ENCODE measurements at places on chromosomes 7 and 10.

- no peak for DNase-seq
These were observed 59.0 kb upstream of the EN2 start for GRCh38 chr7:155398944-155399343.

- DNase-seq: no peak
These were observed 38.4 kb downstream of the ALDH18A1 start for GRCh38 chr10:95618101-95618500.

GRCh38 chr10:31353574-31353973 is 34.6 kb downstream of the ZEB1 start:
- DNase-seq: no peak

GRCh38 chr10:7855205-7855604 is 36.9 kb downstream of the TAF3 start:
- DNase-seq: no peak

GRCh38 chr7:77570330-77571011 is 33.4 kb downstream of the PTPN12 start:
- DNase-seq: no peak

DNA sequence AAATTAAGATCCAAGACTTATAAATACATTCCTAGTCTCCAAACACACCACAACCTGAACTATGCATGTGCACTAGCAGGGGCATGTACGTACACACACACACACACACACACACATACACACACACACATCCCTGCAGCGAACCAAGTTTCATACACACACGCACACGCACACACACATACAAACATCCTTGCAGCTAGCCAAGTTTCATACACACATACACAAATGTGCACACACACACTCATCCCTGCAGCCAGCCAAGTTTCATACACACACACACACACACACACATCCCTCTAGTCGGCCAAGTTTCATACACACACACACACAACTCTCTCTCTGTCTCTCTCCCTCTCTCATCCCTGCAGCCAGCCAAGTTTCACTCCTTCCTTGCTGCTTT is 82.7 kb upstream of the WIPF3 start:
- no peak for DNase-seq

- no peak for DNase-seq
These were observed 154.5 kb downstream of the RNF133 start for GRCh38 chr7:122544463-122544862.

GRCh38 chr10:34360984-34361383 is 454.1 kb downstream of the PARD3 start:
- no peak for DNase-seq

DNA sequence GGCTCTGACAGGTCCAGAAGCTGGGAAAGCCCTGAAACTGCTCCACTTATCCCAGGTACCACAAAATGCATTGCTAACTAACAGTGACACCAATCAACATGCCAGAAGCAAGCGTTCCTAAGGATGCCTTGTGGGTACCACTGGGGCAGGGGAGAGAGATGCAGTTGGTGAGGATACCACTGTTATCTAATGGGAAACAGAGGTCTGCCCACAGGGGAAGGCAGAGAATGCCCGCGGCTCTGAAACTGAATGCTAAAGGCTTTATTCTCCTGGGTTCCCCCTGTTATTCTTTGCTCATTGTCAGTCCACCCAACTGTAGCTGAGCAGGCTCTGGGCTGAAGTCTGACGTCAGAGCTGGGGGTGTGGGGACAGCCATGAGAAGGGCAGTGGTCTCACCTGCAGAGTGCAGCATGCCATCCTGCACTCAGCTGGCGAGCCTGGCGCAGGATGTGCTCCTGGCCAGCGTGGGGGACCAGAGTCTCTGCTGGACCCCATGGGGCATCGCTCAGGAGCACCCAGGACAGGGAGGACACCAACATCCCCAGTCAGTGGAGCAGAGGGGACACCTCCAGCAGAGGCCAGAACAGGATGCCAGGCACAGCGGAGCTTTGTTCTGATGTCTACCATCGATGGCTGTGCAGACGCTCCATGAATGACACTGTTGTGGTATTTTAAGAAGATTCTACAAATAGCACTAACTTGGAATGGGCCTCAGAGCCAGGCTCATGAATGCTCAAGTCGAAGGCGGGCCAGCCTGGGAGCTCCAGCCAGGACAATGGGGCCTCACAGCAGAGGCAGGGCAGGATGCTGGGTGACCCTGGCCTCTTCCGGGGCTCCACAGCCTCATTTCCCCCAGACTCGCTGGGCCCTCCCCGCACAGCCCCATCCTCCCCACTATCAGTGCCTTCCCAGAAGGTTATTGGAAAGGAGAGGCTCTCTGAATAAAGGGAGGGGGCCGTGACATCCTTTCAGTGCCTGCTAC is 95.8 kb downstream of the ARHGAP22 start:
- no peak for DNase-seq

DNA sequence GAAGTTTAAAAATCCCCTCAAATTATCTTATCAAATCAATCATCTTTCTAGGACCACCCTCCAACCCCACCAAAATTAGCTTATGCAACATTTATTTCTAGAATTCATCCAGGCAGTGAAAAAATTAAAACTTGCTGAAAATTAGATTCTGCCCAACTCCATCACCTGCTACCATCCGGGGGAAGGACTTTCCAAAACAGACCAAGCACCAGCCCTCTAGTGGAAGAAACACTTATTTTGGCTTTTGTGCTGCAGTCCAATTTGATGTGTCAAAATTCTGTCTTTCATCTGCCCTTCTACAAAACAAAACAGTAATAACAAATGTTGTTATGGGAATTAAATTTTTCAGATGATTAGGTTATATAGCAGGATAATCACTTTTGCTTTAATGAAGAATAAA is 35.1 kb downstream of the GCC1 start:
- no peak for DNase-seq

- DNase-seq: no peak
These were observed 24.3 kb downstream of the LEP start for GRCh38 chr7:128265156-128265905.

DNA sequence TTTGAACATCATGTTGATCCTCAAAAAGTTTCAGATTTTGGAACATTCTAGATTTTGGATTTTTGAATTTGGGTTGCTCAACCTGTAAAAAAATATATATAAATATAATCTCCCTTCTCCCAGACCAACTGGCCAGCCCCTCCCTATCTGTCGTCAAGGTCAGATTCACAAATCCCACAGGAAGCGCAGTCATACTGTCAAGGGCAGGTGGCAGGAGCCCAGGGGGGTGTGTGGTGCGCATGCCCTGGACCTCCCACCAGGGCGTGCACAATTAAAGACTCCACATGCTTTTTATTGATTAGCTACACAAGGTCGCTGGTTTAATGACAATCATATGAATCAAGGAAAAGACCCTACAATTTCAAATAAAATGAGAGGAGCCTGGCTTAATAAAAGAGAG is 77.0 kb upstream of the EEPD1 start:
- DNase-seq: no peak

DNA sequence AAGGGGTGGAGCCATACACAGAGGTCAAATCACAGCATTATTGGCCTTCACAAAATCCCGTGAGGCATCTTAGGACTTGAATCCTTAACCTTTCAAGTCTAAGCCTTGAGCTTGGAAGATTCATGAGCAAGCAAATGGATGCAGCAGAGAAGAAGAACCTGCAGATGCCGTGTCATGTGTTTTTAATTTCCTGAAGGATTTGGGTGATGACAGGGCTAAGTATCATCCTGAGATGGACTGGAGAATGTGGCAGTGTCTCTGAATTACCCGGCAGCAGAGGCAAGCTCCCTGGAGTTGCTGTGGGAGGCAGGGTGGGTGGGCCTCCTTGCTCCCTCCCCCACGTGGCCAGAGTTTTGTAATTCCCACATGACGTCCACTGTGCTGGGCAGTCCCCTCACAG is 50.8 kb downstream of the GCC1 start:
- no peak for DNase-seq

DNA sequence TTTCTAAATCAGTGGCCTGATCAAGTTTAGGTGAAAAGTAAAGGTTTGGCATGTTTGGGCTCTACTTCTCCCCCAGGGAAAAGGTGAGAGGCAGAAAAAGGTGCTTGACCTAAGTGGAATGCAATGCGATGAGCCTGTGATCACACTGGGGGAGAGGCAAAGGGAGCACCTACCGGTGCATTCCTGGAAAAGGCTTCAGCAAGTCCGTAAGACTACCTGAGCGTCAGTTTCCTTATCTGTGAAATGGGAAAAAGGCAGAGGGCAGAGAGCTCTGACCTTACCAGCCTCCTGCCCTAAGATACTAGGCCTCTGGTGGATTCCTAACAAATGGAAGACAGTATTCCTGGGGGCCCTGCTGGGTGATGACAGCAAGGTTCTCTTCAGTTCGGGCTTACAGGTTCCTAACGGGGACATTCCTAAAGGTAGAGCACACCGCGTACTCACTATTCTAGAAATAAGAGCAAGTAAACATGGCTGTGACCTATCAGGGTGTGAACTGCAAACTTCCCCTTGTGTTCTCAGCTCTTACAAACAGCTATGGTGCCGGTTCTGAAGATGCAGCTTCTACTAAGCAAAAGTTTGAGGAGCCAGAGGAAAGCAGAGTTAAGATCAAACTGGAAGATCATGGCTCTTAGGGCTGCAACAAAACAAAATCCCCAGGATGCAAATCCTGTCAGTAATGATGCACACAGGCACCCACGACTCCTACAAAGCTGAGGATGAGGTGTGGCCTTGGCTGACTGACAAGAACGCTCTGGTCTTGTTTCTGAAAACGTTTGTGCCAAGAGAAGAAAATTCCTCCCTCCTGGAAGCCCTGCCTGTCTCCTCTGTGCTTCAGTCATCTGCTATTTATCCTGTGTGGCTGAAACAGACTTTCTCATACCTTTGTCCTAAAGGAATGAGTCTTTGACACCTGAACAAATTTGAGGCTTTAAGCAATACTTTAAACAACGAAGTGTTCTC is 13.3 kb upstream of the ACSL5 start:
- no peak for DNase-seq

- no peak for DNase-seq
These were observed 56.0 kb upstream of the CHST15 start for GRCh38 chr10:124149189-124150042.

DNA sequence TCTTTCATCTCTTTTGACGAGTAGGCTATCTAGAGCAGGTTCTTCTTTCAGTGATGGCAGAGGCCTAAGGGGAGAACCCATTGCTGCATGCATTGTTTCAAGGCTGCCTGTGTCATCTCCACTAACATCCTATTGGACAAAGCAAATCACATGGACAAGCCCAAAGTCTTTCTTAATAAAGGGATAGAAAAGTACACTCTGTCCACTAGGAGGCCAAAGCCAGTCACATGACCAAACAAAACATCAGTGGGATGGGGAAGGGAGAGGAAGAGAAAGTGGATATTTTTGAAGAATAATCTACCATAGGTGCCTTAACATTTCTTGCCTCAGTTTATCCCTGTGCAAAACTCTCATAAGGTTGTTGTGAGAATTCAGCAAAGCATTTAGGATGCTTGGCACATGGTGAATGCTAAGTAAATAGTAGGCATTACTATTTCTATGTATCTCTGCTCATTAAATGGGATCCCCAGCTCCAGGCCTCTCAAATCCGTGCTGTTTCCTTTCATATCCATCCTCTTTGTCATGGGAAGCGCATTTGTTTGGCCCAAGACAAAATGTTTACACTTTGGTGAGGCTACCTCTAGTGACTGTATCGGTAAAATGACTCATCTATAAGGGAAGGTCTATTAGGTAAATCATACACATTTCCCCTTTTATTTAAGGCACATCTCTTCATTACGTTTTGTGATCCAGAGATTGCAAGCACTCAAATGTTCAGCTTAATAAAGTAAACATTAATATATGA is 16.7 kb upstream of the CADPS2 start:
- no peak for DNase-seq

DNA sequence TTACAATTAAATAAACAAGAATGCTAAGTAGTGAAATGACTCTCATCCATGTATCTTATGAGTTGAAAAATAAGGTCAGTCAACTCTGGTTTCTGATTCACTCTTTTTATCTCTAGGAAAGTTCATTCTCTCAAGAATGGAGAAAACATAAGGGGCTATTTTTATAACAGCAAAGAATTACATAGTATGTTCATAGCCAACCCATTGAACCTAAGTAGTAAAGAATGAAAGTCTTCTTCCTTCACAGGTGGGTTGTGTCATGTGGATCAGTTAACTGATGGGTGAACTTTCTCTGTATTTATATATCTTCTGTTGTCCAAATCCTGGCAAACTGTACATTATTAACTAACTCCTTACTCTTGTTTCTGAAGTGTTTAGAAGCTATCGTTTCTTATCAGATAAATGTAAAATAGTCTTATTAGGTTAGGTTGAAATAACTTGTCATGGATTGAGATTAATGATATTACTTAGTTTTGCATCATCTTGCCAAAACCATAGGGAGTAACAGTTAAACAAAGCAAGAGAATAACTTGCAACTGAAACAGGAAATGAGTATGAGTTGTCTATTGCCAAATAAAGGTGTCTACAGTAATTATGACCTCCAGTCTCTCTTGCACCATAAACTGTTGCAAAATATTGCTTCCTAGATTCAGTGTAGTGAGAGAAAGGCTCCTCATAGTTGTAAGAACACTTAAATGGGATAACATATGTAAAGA is 86.8 kb downstream of the ANKRD7 start:
- no peak for DNase-seq

GRCh38 chr7:155009570-155010157 is 6.7 kb upstream of the PAXIP1 start:
- DNase-seq: no peak

DNA sequence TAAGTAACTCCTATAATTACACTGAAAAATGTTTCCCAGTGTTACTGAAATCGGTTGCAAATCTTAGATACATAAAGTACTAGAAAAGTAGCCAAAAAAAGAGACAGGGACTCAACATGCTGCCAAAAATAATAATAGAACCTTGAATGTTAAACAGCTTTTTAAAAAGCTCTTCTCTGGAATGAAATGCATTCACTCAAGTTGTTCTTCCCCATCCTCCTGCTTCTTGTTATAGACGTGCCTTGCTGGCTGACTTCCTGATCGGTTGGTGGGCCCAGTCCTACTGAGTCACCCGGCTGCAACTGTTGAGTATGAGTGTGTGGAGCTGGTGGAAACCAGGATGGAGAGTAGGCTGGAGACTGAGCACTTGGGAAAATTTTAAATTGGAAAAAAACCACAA is 30.6 kb upstream of the RAPGEF5 start:
- DNase-seq: no peak

- DNase-seq: no peak
These were observed 39.5 kb upstream of the DMBT1 start for GRCh38 chr10:122521011-122521410.

DNA sequence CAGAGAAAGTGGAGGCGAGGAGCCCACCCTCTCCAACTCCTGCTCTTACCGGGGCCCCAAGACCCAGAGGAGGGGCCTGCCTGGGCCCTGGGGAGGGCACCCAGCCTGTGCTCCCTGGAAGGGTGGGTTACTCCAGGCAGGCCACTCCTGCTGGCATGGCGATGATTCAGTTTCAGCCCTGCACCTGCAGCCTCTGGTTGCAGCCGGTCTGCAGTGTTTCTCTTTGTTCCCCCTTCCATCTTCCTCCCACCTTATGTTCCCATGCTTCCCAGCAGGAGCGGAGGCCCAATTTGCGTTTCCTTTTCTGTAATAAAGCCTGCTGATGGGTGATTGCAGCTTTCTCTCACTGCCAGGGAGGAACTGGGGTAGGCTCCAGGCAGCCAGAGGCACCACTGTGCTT is 53.2 kb upstream of the FAM20C start:
- no peak for DNase-seq
